ENCODE measurements at places on chromosomes 1 and 21.

- no peak for DNase-seq
Measured at GRCh38 chr1:9027307-9027706, 1.1 kb upstream of the SLC2A7 start.

GRCh38 chr1:24904731-24905354 is 25.2 kb downstream of the RUNX3 start:
- peak; percentile 48 for DNase-seq

GRCh38 chr1:93817819-93818569 is 61.0 kb downstream of the DNTTIP2 start:
- DNase-seq = no peak

DNA sequence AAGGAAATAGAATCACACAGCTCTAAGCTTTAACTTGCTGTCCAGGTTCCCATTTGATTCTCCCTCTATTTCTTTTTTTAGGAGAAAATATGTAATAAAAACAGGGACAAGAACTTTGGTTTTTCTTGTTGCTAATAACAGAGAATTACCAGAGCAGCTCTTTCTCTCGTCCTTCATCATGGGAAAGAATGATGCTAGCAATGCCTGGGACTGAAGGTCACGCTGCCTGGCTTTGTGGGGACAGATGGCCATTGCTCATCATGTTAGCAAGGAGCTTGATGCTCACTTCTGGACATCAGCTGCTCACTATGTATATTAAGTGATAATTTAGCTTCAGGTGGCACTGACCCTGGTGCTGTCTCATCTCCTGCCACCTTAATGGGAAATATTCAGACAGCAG is 77.3 kb upstream of the AKT3 start:
- DNase-seq = no peak

- DNase-seq = no peak
Measured at GRCh38 chr1:15616373-15617172, 685 bp upstream of the DDI2 start.

DNA sequence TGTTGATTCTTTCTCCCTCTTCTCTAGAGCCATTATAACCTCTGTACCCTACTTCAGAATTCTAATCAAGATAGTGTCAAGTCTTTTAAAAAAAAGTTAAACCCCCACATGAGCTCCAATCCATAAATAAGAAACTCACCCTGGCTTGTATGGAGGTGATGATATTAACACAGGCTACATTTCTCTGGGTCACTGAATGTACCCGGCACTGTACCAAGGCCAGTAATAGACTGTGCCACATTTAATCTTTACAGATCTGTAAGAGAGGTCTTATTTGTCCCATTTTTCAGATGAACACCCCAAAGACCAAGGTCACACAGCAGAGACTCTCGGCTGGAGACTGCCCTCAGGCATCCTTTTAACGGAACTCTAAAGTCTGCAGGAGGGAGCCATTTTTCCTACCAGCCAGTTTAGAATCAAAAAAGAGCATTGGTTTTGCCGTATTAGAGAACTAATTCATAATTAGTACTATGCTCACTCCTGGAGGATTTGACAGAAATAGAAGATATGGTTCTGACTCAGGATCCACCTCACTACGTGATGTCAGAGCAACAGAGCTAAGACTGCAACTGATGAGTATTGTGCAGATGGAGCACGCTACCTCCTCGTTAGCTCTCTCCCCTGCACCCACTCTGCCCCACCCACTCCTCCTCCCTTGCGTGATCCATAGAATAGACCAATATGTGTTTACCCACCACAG is 217.2 kb upstream of the HOOK1 start:
- DNase-seq = no peak

DNA sequence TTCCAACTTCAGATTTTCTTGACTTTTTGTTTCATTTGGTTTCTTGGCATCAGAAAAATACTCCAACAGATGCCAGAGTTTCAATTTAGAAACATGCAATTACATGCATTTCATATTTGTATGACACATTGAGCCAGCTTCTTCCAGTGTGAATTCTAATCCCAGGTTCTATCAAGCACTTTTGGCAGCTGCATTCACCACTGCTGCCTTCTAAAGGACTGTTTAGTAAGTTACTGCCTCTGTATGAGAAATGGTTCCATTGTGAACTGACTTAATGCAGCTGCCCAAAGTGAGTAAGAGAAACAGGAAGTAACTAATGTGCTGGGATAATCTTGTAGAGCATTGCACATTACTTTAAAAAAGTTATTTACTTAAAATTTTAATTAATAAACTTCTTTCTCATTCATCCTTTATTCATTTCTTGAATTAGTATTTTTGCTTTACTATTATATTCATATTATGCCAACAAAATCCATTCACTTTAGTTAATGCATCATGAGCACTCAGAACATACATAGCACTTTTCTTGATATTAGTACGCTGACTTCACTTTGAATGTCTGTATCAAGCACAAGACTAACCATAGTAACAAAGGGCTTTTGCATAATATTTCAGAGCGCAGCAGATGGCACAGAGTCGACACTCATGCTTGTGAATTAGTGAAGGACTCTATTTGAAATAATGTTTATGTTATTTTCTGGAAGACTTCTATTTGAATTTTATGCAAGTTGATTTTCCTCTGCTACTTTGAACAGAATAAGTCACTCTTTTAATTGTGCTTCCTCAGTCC is 9.8 kb downstream of the RGS18 start:
- no peak for DNase-seq

- DNase-seq = no peak
Measured at GRCh38 chr1:93033785-93034184, 45.3 kb upstream of the MTF2 start.

DNA sequence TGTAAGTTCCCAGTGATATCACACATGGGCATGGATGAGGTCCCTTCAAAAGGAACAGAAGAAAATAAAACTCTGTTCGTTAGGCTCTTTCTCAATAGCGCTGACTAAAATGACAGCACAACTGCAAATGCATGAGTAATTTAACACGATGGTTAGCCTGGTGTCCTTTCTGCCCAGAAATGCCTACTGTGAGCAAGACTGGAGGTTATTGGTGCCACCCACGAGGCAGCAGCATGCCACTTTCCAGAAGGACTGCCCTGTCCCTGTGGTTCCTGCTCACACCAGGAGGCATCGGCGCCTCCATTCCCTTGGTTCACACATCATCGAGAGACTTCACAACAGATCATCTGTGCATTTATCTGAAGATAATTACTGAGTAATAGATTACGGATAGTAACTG is 26.2 kb downstream of the VPS26C start:
- no peak for DNase-seq

- no peak for DNase-seq
Measured at GRCh38 chr1:228058949-228059633, 23.4 kb upstream of the ARF1 start.

GRCh38 chr1:209109001-209109785 is 474.3 kb upstream of the CAMK1G start:
- DNase-seq = no peak

DNA sequence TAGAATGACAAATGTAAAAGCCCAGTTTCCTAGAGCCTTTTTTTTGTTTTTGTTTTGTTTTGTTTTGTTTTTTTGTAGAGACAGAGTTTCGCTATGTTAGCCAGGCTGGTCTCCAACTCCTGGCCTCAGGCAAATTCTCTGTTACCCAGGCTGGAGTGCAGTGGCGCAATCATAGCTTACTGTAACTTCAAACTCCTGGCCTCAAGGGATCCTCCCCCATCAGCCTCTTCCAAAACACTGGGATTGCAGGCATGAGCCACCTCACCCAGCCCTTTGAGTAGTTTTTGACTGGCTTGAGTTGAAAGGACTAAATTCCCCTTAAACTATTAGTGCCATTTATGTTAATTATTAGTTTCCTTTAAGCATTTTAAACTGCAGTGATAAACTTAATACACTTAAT is 28.8 kb upstream of the ZBTB18 start:
- no peak for DNase-seq

- peak; percentile 52 for DNase-seq
Measured at GRCh38 chr1:226132728-226133503, 53.6 kb downstream of the ACBD3 start.

- no peak for DNase-seq
Measured at GRCh38 chr1:51664421-51665240, 47.7 kb downstream of the OSBPL9 start.

DNA sequence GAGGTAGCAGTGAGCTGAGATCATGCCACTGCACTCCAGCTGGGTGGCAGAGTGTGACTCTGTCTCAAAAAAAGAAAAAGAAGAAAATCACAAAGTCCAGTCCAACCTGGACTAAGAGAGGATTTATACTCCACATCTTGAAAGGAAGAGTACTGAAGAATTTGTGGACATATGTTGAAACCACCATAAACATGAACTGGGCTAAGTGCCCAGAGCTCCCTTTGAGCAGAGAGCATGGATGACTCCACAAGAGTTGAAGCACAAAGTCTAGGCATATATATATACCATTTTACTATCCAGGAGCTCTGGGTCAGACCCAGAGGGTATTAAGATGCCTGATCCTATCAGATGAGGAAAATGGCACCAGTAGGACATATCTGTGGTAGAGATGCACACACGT is 86.6 kb downstream of the OMA1 start:
- no peak for DNase-seq

DNA sequence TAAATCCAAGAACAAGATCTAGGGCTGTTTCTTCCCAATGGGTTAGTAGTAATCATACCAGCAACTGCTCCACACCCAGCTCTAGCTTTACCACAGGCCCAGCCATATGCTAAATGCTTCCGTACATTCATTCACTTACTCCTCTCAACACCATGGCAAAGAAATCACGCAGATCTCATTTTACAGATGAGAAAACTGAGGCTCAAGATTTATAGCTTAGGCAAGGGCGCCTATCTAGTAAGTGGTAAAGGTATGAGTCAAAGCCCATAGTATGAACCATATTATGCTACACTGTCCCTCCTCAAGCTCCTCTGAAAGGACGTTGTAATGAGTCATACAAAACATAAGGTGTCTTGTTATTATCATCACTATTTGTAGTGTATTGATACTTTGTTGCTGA is 82.2 kb downstream of the NIBAN1 start:
- no peak for DNase-seq

- no peak for DNase-seq
Measured at GRCh38 chr21:44666401-44667320, at the start of gene KRTAP12-2. KRTAP12-2 (minus strand) TSS chr21:44666927; CDS start chr21:44666886, 41 bp downstream.

DNA sequence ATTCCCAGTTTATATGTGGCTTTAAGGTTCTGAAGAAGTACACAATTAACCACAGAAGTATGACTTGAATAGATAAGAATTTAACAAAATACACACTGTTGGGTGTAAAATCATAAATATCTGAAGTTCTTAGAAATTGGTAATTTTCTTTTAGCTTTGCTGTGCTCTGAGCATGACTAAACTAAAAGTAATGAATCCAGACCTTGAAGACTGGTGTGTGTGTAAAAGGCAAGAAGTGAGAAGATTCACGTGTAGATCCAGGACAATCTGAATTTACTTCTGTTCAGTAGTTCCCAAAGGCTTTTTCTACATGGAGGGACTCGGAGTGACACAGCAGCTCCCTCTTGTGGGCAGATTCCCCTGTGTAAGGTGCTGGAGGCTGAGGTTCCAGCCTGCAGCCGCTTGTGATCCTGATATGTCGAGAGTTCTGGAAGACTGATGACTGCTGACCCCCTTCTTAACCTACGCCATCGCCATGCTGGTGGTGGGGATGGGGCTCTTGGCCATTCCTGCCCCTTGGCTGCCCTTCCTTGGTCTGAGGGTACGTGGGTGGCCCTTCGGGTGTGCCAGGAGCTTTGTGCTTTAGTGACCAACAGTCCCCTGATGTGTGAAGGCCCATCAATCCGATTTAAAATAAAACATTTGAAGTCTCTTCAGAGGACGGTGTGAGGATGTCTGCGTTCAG is 62.7 kb downstream of the ADARB1 start:
- no peak for DNase-seq

- DNase-seq = no peak
Measured at GRCh38 chr1:43545695-43546387, 15.2 kb downstream of the PTPRF start.

GRCh38 chr1:108661030-108661609 is at the start of gene HENMT1:
HENMT1 (minus strand) TSS chr1:108661093; CDS start chr1:108659884, 1,209 bp downstream.
- DNase-seq = peak; percentile 89

DNA sequence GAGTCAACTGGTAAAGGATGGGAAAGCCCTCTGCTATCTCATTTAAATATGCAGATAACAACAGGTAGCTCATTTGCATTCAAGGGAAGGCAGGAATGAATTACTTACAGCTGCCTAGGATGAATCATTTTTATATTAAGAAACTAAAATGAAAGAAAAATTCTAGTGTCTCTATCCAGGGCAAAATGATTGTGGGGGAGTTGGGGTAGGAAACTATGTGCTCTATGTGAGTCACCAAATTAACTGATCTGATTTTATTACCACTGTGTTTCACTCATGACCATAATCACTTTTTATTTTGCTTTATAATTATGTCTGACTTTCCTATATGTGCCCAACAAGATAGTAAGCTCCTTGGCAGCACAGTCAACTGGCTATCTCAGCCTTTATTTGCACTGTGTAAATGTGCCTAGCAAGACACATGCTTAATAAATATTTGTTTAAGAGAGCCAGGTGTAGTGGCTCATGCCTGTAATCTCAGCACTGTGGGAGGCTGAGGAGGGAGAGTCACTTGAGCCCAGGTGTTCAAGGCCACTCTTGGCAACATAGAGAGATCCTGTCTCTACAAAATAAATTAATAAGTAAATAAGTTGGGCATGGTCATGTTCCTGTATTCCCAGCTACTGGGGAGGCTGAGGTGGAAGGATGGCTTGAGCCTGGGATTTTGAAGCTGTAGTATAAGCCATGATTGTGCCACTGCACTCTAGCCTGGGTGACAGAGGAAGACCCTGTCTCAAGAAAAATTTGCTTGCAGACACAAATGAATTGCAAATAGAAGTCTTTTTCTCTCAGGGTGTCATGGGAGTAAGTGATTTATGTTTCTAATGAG is 84.1 kb downstream of the SPAG17 start:
- DNase-seq = no peak

GRCh38 chr1:28326984-28327383 is 1.9 kb upstream of the MED18 start:
- no peak for DNase-seq

- DNase-seq = no peak
Measured at GRCh38 chr1:54487571-54488050, 60.4 kb upstream of the ACOT11 start.

DNA sequence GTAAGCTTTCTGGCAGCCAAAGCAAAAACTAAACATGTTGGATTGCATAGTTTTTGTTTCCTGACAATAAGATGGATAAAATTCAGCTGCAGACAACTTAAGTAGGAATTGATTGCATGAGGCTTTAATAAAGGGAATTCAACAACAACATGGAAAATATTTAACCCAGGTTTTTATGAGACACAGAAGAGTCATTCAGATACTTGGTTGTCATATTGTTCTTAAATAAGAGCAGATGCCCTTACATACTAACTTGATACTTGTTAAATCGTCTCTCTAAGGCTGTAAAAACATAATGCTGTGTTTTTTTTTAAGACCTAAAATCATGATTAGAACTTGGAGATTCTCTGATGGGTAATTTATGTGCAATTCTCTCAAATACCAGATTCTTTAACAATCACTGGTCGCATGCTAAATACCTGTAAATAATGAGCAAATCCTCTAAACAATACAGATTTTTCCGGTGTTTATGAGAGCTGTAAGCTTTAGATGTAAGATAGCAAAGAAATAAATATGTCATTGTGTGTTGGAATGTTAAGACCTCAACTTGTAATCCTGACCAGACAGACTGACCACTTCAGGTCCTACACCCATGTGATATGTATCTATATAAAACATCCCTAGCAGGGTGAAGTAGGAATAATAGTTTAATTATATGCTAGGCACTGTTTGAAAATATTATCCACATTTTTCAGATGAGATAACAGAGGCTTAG is 37.8 kb upstream of the CD34 start:
- no peak for DNase-seq

GRCh38 chr21:37368541-37369279 is 2.1 kb downstream of the DYRK1A start:
- no peak for DNase-seq
